Choroid plexus epithelial cell (primary cell): ENCODE measurements at places on chromosomes 2 and 18.

- DNase-seq, result no peak
These were observed 8.6 kb downstream of the CLASP1 start for GRCh38 chr2:121640380-121641316.

- DNase-seq, result peak; percentile 42
These were observed 427.3 kb downstream of the THSD7B start for GRCh38 chr2:137192366-137193310.

GRCh38 chr2:54318821-54319220 is 62.8 kb upstream of the TSPYL6 start:
- DNase-seq, result no peak

DNA sequence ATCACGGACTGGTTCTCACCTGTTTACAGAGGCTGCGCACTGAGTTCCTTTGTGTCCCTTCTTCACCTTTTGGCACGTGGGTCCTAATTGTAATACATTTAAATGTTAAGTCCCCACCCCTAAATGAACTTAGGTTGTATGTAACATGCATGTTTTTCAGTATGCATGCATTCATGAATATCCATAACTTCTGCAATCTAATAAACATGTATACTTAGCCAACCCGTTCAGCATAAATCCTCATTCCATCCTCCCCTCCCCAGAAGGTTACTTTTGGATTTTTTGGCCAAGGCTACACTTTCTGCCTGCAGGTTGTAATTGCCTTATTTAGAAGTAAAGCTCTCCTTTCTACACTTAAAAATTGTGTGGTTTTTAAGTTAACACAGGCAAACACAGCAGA is 314.7 kb downstream of the SUCLG1 start:
- DNase-seq, result no peak

- peak; percentile 78 for DNase-seq
These were observed 68.0 kb downstream of the DAW1 start for GRCh38 chr2:227939271-227940027.

- DNase-seq, result no peak
These were observed 6.7 kb upstream of the CNNM3 start for GRCh38 chr2:96809216-96809882.

- DNase-seq, result no peak
These were observed 38.3 kb downstream of the CRYGD start for GRCh38 chr2:208086029-208086428.

DNA sequence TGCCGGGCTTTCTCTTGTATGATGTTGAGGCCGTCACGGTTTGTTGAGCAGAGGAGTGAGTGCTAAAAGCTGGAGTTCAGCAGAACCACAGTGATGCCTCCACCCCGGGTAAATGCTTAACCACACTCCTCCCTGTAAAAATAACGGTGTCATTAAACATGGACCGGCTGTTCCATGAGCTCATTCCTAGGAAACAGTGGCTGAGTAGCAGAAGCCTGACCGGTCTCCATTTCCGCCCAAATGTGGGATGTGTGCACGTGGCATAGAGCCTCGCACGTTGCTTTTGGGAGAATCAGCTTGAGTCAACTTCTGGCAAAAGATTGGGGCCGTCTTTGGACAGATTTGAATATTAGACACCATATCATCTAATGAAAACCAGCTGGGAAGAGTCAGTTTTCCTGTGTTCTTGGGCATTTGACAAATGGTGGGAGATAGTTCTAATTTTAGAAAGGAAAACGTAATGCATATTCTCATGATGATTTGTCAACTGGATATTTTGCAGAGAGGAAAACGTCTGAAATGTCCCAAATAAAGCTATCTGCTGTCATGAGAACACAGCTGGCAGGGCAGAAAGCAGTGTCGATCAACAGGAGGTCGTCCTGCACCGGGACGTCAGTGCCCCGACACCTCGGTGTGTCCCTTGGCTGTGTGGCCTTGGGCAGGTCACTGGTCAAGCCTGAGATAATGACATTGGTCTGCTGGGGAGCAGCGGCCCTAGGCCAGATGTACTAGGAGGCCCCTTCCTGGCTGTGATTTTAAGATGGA is 42.4 kb downstream of the LRRFIP1 start:
- peak; percentile 90 for DNase-seq

- DNase-seq, result no peak
These were observed 467.3 kb downstream of the CMPK2 start for GRCh38 chr2:6398421-6398820.

- no peak for DNase-seq
These were observed 119.3 kb upstream of the GYPC start for GRCh38 chr2:126536605-126537200.

GRCh38 chr2:140808820-140809219 is 1322.0 kb downstream of the LRP1B start:
- peak; percentile 7 for DNase-seq

GRCh38 chr18:71443706-71444480 is 1100.2 kb downstream of the CBLN2 start:
- peak; percentile 77 for DNase-seq

- DNase-seq, result peak; percentile 97
These were observed 87.4 kb downstream of the GAREM1 start for GRCh38 chr18:32383050-32383819.

- DNase-seq, result peak; percentile 89
These were observed 6.1 kb upstream of the CYRIA start for GRCh38 chr2:16671760-16672159.

GRCh38 chr2:36413218-36413617 is 57.6 kb downstream of the CRIM1 start:
- DNase-seq, result peak; percentile 86

GRCh38 chr18:31447530-31448191 is at the start of gene DSG3:
Gene DSG3 (plus strand): TSS chr18:31447741. CDS start chr18:31447878, 137 bp downstream.
- DNase-seq, result no peak

- DNase-seq, result no peak
These were observed 512.4 kb downstream of the GALR1 start for GRCh38 chr18:77762014-77762413.

- peak; percentile 14 for DNase-seq
These were observed 285.1 kb downstream of the SLC4A3 start for GRCh38 chr2:219912491-219912921.

DNA sequence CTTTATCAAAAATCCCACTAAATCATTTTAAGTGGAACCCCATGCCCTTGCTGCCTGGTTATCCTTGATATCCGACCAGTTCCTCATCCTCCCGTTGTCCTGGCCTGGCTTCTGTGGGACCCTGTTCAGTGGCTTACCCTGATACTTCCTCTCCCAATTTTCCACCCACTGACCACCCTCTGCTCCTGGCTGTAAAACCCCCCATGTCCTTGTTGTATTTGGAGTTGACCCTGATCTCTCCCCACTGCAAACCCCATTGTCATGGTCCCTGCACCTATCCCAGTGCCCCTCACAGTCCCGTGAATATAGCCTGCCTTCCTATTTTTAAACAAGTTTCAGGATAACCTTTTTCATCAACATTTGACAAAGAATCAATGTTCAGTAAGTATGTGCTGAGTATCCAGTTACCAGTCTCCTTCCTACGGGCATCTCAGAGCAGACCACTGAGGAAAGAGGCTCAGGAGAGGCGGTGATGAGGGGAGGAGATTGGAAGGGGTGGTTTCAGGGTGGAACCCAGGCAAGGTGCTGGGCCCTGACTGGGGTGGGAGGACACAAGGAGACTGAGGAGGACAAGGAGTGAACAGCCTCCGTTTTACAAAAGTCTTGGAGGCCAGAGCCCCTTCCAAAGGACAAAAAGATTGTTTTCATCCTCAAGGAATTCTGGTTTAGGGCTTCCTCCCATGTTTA is 131.8 kb downstream of the PXDN start:
- no peak for DNase-seq

- DNase-seq, result no peak
These were observed 195.4 kb downstream of the ZBTB7C start for GRCh38 chr18:48213791-48214190.

DNA sequence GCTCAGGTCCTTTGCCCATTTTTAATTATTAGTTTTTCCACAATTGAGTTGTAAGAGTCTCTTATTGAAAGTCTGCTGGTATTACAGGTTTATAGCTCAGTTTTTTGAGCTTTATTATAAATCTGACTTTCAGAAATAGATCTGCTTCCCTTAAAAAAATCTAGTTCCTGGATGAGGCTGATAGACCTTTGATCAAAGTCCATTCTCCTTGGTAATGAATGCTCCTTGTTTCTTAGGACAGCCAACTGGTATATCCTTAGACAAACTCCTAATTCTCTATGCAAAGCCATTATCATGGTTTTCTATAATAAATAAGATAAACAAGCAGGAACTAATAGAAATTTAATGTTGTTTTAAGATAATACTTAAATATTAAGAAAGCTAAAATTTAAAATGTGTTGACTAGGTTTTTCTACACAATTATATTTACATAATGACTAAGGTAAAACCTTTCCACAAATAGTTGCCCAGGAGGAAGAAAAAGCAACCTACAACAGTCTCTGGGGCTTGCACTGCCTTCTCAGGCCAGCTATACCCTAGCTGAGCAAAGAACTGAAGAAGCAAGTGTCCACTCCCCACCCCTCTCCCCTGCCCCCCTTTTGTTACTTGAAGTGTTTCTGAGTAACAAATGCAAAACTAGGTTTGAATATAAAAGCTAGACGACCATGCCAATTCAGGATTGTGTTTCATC is 16.9 kb downstream of the NT5DC4 start:
- DNase-seq, result no peak

GRCh38 chr2:109458512-109458911 is 155.3 kb downstream of the SEPTIN10 start:
- no peak for DNase-seq

DNA sequence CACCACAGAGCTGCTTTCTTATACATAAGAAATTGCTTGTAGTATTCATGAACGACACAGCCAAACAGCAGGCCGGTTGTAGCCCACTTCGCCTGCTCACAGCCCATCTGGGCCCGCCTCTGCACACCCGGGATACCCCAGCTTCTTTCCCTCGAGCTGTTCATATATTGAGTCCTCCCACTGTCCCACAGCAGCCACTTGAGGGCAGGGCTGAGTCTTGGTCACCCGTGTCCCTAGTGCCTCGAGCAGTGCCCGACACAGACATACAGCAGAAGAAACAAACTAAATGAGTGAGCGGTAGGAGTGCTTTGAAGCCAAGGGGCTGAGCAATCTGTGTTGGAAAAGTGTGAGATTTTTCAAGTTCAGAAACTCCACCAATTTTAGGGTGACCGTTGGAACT is 251.4 kb downstream of the KLHL29 start:
- DNase-seq, result peak; percentile 28

- DNase-seq, result no peak
These were observed 57.0 kb downstream of the PPP4R1 start for GRCh38 chr18:9557250-9557943.

GRCh38 chr18:31943878-31944816 is 1.2 kb upstream of the TRAPPC8 start:
- no peak for DNase-seq

DNA sequence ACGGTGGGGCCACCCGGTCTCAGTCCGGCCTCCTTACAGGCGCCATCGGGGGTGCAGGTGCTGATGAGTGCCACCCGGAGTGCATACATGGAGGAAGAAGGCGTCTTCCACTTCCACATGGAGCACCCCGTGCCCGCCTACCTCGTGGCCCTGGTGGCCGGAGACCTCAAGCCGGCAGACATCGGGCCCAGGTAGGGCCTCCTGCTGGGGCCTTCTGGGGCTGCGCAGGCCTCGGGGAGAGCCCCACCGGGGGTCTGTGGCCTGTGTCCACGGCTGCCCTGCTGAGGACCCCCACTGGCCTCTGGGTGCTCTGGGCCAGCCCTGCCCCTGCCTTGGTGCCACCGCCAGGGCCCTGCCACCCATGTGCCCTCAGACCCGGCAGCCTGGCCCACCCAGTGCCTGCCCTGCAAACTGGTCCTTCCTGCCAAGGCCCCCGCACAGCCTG is 4.8 kb downstream of the RNPEPL1 start:
- no peak for DNase-seq

GRCh38 chr18:24446953-24447538 is 13.4 kb upstream of the HRH4 start:
- DNase-seq, result peak; percentile 37

- DNase-seq, result no peak
These were observed 9.0 kb upstream of the MBP start for GRCh38 chr18:77141401-77142118.

DNA sequence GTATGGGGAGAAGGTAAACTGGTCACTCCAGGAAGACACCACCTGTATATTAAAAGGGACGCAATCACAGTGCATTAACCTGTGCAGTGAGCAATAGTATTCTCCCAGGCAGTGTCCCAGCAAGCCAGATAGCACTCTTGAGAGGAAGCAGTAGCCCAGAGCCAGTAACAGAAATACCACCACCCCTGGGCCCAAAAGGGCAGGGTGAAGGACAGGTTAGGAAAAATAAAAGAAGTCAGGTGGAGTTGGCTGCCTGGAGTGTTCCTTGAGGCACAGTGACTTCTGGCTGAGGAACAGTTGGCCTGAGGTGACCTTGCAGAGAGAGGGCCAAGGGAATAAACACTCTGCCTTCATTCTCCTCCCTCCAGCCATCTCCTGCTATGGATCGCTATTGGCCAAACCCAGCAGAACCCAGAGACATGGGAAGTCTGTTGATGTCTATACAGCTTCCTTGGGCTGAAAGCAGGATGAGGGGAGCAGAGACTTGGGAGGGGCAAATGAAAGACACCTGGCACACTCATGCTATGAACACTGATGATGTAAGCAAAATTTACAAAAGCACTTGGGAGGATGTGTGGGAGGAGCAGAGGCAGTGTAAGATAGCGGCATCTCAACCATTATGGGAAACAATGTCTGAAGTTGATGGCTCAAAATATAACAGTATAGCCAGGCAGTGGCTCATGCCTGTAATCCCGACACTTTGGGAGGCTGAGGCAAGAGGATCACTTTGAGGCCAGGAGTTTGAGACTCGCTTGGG is 7.5 kb downstream of the C18orf32 start:
- no peak for DNase-seq

GRCh38 chr18:69872661-69873060 is 75.0 kb downstream of the CD226 start:
- DNase-seq, result no peak

DNA sequence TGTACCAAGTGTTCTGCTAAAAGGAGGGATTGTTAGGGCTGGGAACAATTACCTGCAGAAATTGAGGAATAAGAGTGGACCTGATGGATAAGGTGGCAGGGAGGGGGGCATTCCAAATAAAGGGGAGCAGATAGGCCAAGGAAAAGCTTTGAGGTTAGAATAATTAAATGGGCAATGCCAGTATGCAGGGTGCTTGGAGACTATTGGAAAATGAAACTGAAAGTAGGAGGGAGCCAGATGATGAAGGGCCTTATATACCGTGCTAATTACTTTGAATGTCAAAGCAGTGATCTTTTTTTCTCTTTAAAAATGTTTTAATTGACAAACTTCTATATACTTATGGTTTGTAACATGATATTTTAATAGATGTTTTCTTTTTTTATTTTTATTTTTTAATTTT is 42.9 kb downstream of the MMADHC start:
- DNase-seq, result no peak

DNA sequence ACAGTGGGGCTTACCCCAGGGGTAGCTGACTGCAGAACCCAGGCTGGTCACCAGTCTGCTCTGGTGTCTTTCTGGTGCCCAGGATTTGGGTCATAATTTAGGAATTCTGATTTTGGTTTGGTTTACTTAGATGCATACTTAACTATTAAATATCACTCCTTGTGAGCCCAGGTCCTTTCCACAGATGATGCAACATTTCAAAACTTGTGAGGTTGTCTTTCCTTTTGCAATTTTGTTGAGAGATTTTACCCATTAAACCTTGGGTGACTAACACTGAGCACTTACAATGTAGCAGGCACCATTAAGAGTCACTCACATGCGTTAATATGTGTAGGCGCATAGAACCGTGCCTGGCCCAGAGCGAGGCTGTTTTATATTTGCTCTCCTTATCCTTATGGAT is 61.8 kb upstream of the RPL31 start:
- DNase-seq, result no peak
